ENCODE measurements at places on chromosomes 6 and 20.

DNA sequence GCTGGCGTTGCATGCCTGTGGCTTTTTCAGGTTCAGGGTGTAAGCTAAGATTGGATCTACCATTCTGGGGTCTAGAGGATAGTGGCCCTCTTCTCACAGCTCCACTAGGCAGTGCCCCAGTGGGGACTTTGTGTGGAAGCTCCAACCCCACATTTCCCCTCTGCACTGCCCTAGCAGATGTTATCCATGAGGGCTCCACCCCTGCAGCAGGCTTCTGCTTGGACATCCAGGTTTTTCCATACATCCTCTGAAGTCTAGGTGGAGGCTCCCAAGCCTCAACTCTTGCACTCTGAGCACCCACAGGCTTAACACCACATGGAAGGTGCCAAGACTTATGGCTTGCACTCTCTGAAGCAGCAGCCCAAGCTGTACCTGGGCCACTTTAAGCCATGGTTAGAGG is 76.6 kb upstream of the PRND start:
- DNase-seq = no peak

DNA sequence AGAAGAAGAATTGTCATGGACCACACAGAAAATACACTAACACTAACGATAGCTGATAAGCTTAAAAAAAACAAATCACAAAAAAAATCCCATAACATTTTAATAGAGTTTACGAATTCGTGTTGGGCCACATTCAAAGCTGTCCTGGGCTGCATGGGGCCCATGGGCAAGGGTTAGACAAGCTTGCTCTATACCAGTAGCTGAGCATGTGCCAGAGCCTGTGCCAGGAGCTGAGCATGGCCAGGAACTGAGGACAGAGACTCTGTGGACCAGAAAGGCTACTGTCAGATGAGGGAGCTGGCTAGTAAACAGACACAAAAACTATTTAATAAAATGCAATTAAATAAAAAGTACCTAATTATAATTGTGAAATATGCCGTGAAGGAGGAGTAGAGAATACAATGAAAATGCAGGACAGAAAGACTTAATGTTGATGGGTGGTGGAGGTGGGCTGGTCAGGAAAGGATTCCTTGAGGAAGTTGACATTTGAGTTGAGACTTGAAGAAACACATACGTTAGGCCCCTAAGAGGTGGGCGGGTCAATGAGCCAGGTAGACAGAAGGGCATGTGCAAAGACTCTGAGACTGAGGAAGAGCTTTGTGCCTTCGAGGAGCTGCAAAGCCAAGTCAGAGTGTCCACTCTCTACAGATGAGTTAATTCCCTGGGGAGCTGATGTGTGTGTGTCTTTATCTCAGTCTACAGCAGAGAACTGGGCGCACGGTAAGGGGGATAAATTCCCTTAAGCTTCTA is 66.1 kb downstream of the JPH2 start:
- no peak for DNase-seq

DNA sequence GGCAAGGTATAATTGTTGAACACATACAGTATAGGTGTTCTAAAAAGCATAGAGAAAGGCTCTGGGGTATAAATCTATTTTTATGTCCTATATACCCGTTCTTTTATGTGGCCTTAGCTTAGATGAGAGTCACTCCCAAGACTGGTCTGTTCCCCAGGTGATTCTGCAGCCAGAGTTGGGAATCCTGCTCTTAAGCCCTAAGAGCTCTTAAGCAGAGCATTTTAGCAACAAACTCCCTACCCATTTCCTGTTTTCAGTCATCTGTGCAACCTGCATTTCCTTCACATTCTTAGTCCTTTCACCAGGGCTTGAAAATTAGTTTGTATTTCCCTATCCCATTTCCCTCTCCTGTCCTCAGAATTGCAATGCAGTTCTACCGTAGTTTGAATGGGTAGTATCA is 166.1 kb downstream of the HS3ST5 start:
- DNase-seq = no peak

DNA sequence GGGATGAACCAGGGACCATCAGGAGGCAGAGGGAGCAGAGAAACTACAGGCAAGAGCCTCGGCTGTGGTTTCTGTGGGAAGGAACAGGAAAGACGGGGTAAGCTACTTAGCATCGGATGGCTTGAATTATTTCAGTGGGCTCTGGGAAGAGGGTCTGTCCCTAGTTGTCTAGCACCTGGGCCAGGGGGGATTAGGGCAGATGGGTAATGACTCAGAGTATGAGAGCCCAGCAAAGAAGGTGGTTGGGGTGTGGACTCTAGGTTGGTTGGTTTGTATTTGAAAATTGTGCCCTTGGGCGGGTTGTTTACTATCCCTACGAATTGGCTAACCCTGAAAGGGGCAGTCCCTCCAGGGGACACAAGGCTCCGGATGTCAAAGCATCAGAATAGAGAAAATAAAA is 148.5 kb upstream of the TAB2 start:
- DNase-seq = no peak

GRCh38 chr6:16331384-16332174 is 93.2 kb downstream of the GMPR start:
- DNase-seq = peak; percentile 24

- peak; percentile 44 for DNase-seq
Measured at GRCh38 chr6:38638941-38639497, 710 bp downstream of the BTBD9 start.

GRCh38 chr6:133187657-133188453 is 53.3 kb upstream of the EYA4 start:
- DNase-seq = no peak
